ENCODE measurements at places on chromosomes 1 and 21. TPM values are rescaled to one million over a fixed set of nuclear protein-coding genes. Genes with fewer than 3 reads are reported as not detected.

DNA sequence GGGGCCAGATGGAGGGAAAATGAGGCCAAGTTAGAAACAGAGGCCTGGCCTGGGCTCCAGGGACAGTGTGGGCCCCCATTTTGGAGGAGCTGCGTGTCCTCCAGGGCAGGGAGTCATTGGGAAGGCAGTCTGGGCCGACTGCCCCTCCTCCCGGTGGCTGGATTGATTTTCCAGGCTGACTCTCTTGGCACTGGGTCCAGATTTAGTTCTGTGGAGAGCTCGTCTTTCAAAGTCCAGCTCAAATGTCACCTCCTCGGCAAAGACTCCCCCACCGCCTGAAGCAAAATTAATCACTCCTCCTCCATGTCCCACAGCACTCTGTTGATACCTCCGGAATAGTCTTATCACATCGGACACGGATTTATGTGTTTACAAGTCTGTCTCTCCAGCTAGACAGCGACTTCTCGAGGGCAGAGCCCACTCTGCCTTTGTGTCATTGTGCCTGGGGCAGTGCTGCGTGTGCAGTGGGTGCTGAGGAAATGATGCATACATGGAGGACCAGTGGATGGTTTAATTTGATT, 175.1 kb downstream of the CAMTA1 start:
- peak; percentile 12 for DNase-seq

GRCh38 chr1:35587736-35588135, 14.6 kb downstream of the TFAP2E start:
- DNase-seq, result no peak

DNA sequence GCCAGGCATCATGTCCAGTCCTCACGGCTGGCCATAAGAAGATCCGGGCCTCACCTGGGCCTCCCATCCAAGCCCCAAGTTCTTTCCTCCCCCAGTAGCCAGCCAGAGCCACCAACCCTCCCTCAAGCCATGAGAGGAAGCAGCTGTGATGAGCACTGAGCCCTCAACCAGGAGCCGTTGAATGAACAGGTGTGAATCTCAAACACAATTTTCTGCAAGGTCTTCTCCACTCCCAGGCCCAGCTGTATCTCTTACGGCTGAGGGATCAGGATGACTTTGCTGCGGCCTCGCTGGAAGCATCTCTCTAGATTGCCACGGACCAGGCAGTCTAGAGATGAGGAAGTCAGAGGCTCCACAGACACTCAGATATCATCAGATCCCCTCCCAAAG, 9.8 kb upstream of the CLDN14 start:
- no peak for DNase-seq

DNA sequence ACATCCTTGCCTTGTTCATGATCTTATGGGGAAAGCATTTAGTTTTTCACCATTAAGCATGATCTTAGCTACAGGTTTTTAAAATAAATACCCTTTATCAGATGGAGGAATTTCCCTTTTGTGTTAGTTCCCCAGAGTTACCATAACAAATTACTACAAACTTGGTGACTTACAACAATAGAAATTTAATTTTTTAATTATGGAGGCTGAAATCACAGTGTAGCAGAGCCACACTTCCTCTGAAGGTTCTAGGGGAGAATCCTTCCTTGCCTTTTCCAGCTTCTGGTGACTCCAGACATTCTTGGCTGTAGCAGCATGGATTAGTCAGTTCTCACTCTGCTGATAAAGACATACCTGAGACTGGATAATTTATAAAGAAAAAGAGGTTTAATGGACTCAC, 18.5 kb downstream of the MIGA1 start:
- no peak for DNase-seq

The ACTL8 gene
- polyA plus RNA-seq, result not detected

The WLS gene
- 112 TPM for polyA plus RNA-seq

The RXFP4 gene
- polyA plus RNA-seq, result 0.20 TPM

The CCDC185 gene
- 0.12 TPM for polyA plus RNA-seq
